ENCODE measurements at places on chromosomes 7 and 10.

- no peak for DNase-seq
Observed at GRCh38 chr7:22183522-22184280, 173.3 kb downstream of the RAPGEF5 start.

GRCh38 chr7:42142089-42142488, 94.9 kb downstream of the GLI3 start:
- no peak for DNase-seq

DNA sequence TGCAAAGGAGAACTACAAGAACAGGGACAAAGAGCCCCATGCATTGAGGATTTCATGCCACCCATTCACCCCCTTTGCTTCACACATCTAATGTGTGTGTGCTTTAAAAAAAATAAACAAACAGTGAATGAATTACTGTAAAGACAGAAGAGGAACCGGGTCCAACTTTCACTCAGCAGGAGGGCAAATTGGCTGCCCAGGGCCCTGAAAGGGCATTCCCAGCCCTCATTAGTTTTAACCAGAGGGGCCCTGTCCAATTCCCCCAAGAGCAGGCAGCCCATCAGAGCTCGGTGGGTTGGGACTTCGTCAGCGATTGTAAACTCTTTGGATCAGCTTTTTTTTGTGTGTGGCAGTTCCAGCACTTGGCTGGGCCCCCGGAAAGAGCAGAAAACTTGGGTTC, 73.6 kb upstream of the PDZD8 start:
- no peak for DNase-seq

DNA sequence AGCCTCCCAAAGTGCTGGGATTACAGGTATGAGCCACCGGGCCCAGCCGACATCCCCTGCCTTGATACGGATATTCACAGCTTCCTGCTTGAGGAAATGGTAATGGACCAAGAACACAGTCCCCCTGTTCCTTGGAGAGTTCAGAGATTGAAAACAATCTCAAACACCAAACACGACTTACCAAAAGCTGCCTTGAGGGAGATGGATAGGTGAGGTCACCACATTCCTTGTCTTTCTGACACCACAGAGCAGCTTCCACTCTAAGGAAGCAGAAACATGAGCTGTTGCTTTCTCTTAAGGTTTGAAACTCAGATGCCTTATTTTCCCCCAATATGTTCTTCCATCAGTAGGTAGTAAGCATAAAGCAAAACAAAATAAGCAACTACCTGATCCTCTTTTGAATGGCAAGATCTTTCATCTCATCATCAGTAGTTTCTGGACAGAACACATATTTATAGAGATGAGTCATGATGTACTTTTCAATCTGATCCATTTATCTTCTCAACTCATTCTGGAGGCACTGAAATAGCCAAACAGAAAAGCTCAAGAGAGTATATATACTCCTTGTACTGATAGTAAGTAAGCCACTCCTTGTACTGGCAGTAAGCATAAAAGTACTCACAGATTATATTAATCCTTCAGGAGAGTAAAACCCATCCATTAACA, 199.1 kb upstream of the KCTD7 start:
- DNase-seq, result no peak

GRCh38 chr10:3375505-3375904, 202.9 kb upstream of the PITRM1 start:
- no peak for DNase-seq

DNA sequence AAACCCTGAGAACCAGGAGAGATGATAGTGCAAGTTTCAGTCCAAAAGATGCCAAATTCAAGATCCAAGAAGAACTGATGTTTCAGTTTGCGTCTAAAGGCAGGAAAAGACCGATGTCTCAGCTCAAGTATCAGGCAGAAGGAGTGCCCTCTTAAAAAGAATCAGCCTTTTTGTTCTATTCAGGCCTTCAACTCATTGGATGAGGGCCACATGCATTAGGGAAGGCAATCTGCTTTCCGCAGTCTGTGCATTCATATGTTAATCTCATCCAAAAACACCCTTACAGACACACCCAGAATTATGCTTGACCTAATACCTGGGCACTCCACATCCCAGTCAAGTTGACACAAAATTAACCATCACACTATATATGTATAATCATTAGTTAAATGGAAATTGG, 45.2 kb downstream of the DNAJB9 start:
- DNase-seq, result no peak

- DNase-seq, result peak; percentile 23
Observed at GRCh38 chr10:110147961-110148360, 59.4 kb upstream of the MXI1 start.

GRCh38 chr7:122695816-122696215, 3.1 kb downstream of the RNF133 start:
- DNase-seq, result no peak

GRCh38 chr7:127474457-127474856, 81.9 kb upstream of the ZNF800 start:
- DNase-seq, result no peak

GRCh38 chr7:149690688-149691446, 82.5 kb downstream of the ZNF467 start:
- peak; percentile 32 for DNase-seq

DNA sequence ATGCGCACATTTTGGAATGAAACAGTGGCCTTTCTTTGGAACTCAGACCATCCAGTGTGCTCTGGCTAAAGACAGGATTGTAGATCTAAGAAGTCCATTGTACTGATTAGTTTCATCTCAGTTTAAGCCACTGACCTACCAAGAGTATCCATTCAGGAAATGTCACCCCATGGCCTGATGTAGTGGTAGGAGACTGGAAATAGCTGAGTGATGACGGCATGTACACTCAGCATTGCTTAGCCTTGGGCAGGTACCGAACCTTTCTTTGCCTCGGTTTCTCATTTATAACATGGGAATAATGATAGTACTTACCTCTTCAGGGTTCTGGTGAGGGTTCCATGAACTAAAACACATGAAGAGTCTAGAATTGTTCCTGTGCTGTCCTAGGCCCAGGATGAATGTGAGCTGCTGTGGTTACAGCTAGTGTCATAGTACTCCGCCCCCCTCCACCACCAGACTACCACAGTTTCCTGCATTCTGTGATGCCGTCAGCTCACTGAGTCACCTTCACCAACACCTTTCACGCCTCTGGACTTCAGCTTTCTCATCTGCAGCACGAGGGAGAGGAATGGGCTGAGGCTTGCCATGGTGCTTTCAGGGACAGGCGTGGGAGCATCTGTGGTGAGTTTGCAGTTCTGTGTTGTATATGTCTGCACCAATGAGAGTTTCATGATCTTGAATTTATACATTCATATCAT, 484.0 kb upstream of the GALNT17 start:
- DNase-seq, result no peak

DNA sequence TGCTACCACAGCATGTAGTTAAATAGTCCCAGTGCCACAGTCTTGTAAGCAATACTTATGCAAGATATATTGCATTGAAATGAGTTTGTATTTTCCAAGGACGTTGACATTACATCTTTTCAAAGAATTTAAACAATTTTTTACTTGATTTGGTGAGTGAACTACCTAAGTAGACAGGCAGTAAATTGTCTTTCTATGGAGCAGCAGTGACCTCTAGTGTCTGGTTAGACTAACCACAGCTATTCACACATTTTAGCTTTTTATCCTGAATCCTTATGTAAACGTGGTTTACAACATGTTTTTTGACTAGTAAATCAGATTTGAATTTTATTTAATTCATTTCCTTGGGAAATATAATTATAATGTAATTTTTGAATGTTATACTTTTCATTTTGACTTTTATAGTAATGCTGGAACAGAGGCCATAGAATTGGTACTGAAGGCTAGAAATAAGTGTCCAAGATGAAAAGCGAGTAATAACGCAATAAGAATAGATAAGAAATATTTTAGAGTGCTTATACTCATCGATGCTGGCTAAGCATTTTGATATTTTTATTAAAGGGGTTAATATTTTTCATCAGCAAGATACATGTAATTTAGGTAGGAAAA, 5.6 kb downstream of the LRRTM3 start:
- DNase-seq, result peak; percentile 53

- DNase-seq, result peak; percentile 62
Observed at GRCh38 chr10:43292755-43293676, 26.2 kb upstream of the RASGEF1A start.

DNA sequence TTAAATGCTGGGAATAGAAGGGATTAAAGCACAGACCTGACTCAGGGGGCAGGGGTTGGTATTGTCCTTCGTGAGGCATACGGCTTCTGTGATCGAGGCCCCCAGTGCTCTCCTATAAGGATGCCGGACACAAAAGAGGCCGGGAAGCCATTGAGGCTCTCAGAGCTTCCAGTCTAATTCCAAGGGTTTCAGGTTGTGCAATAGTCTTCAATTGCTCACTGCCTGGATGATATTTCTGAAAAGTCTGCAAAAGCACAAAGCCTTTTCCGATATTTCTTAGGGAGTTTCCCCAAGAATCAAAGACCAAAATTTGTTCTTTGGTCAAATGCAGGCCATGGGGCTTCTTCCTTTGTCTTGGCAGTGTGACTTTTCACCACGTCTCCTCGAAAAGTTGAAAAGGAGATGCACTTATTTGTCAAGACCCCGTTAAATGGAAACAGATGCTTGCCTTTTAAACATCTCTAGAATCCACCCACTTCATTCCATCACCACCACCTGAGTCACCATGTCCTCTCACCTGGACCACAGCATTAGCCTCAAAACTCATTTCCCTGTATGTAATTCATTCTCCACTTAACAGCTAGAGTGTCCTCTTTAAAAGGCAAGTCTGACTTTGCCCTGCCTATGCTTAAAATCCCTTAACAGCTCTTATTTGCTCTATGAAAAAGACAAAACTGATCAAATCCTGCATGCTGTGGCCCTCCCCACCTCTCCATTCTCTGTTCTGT, 134.8 kb upstream of the NAMPT start:
- peak; percentile 7 for DNase-seq

DNA sequence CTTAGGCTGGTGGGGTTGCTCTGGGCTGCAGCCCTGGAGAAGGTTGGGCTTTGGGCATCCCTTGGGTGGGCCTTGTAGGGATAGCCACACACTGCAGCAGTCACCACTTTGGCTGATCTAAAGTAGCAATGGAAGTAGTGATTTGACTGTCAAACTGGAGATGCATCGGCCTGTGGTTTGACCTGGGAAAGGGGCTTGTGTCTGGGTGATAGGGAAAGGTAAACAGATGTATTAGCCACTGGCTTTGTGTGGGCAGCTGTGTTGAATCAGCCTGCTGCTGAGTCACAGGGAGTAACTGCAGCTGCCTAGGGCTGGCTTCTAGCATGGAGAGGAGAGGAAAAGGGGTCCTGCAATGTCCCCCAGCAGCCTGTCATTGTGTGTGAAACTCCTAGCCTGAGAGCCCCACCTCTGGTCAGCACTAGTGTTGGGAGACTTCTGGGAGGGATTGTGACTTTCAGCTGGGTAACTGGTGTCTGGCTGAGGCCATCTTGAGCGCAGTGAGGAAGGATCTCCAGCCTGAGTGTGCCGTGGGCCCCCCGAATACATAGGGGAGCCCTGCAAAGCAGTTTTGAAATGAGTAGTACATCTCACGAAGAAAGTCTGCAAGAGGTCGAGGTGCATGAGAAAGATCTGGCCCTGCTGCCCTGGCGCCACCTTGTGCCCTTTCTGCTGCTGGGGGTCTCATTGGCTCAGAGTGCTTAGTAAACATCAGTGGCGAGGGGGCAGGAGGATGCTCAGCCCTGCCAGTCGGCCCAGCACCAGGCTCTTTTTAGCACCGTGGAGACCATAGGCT, 117.3 kb downstream of the FANK1 start:
- DNase-seq, result peak; percentile 40

DNA sequence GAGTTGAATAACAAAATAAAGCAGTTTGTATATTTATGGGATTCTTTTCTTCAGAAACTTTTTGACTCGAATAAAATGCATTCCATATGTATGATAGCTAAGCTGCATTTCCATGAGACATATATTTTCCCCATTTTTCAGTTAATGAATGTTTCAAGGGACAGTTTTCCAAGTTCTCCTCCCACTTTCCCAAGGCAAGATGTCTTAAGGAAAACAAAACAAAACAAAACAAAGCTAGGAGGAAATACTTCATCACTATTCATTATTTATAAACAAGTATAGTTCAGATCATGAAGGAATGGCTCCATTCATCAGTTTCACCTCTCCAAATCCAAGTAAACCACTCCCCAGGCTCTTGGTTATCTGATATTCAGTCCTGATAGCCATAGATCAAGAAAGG, 261.0 kb downstream of the WDR11 start:
- DNase-seq, result no peak

DNA sequence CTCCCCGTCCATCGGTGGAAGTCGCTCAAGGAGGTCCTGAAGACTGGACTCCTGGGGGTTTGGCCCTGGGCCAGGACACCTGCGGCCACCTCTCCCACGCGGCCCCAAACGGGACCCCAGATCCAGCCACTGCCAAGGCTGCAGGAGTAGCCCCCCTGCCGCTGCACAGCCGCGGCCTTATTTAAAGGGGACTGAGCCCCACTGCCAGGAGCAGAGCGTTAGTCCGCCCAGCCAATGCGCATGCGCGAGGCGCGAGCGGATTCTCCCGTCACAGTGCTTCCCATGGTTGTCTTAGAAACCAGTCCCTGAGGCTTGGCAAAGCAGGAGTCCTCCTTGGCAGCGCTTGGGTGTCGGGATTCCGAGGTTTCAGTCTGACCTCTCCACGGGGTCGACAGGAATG, 320.0 kb downstream of the ZNF716 start:
- no peak for DNase-seq

- no peak for DNase-seq
Observed at GRCh38 chr7:2779051-2779450, 65.1 kb downstream of the GNA12 start.

GRCh38 chr10:114714281-114714741, 56.2 kb upstream of the ABLIM1 start:
- DNase-seq, result no peak

DNA sequence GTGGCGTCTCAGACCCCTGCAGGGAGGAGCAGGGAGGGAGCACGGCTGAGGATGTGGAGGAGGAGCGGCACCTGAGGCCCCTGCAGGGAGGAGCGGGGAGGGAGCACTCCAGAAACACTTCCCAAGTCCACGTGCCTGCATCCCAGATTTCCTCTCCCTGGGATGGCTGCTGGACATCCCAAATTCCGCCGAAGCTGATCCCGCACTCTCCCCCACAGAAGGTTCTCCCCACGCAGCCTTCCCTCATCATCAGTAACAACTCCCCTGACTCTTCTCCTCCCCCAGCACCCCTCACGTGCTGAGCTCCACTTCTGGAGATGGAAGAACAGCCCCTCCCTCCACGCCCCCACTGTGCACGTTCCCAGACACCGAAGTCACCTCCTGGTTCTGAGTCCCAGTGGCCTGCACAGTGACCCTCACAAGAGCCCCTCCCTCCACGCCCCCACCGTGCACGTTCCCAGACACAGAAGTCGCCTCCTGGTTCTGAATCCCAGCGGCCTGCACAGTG, 17.8 kb upstream of the FOXL3 start:
- no peak for DNase-seq

- DNase-seq, result peak; percentile 39
Observed at GRCh38 chr7:116511552-116512519, 12.3 kb downstream of the CAV2 start.

DNA sequence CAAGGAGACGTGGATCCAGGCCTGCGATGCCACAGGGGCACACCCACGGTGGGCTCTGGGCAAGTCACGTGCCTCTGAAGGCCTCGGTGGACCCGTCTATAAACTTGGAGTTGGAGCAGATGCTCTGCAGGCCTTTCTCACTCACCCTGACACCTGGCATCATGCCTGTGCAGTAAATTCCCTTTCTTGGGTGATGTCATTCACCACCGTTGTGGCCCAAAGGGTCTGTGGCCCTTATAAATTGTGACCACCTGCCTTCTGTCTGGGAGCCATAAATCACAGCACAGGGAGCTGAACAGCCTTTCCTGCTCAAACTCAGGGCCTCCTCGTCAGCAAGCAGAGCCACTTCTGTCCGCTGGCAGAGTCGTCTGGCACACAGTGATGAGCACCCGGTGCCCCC, 52.2 kb downstream of the GPAM start:
- no peak for DNase-seq

- DNase-seq, result no peak
Observed at GRCh38 chr7:80882213-80882801, 36.5 kb downstream of the SEMA3C start.

- no peak for DNase-seq
Observed at GRCh38 chr10:102267748-102268147, 22.4 kb downstream of the GBF1 start.

Data from suppressor macrophage treated with lipopolysaccharide for 4 hours (primary cell).